ENCODE measurements at places on chromosomes 4 and X.

DNA sequence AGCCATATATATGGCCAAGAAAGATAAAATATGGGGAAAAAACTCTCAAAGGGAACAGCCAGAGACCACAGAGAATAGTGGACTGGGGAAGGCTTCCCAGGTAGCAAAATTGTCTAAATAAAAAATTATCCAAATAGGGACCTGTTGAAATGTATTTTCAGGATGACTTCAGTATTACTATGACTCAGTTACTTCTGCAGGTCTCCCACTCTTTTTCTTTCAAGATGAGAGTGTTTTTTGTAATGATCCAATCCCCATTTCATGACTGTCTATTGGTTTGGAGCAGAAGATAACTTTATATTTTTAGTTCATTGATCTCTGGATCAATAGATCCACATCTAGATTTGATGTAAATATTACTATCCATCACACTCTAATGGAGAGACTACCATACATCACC, 372.1 kb upstream of the EMCN start:
- H3K4me3 ChIP-seq, result no peak overlapping the region
- no peaks in the 10 kb centered on the region for H3K27me3 ChIP-seq
- no peaks in the 10 kb centered on the region for H3K36me3 ChIP-seq
- no peaks in the 10 kb centered on the region for H3K4me1 ChIP-seq
- H3K27ac ChIP-seq, result no peak overlapping the region

DNA sequence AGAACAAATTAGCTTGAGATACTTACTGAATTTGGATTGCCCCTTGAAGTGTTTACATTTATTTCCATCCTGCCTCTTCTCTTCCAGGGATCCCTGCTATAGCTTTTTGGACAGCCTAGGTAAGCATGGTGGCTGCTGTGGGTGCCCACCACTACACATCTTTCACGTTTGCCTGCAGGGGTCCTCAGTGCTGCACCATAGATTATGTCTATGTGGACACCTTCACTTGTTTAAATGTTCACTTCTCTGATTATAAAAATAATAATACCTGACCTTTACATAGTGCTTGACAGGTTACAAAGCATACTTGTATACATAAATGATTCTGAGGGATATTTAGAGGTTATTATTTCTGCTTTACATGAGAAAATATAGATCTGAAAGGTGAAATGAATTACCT, 67.9 kb upstream of the SLC4A4 start:
- H3K27me3 ChIP-seq, result no peaks in the 10 kb centered on the region
- H3K27ac ChIP-seq, result no peak overlapping the region
- no peak overlapping the region for H3K4me3 ChIP-seq
- DNase-seq, result no peak
- no peaks in the 10 kb centered on the region for H3K36me3 ChIP-seq

- H3K36me3 ChIP-seq, result peaks cover 15% of the 10 kb centered on the region
- H3K27ac ChIP-seq, result no peak overlapping the region
- DNase-seq, result no peak
- no peaks in the 10 kb centered on the region for H3K27me3 ChIP-seq
Measured at GRCh38 chr4:88765729-88766128, 68.1 kb upstream of the NAP1L5 start.

DNA sequence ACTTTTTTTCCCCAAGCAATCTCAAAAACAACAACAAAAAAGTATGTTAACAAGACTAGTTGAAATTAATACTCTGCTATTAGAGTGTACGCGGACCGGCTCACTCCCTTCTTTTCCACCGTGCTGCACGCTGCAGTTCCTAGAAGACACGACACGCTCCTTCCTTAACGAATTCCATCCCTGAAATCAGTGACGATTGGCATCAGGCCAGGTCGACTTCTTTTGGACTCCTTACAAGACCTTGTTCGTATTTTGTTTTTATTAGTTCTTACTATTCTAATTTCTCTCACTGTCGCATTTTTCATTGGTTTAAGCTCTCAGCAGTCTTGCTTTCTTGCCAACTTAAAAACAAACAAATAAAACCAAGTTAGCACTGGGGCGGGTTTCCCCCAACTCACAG, 175.8 kb upstream of the PITX2 start:
- no peaks in the 10 kb centered on the region for H3K4me1 ChIP-seq
- no peaks in the 10 kb centered on the region for H3K36me3 ChIP-seq
- no peak overlapping the region for H3K27ac ChIP-seq

DNA sequence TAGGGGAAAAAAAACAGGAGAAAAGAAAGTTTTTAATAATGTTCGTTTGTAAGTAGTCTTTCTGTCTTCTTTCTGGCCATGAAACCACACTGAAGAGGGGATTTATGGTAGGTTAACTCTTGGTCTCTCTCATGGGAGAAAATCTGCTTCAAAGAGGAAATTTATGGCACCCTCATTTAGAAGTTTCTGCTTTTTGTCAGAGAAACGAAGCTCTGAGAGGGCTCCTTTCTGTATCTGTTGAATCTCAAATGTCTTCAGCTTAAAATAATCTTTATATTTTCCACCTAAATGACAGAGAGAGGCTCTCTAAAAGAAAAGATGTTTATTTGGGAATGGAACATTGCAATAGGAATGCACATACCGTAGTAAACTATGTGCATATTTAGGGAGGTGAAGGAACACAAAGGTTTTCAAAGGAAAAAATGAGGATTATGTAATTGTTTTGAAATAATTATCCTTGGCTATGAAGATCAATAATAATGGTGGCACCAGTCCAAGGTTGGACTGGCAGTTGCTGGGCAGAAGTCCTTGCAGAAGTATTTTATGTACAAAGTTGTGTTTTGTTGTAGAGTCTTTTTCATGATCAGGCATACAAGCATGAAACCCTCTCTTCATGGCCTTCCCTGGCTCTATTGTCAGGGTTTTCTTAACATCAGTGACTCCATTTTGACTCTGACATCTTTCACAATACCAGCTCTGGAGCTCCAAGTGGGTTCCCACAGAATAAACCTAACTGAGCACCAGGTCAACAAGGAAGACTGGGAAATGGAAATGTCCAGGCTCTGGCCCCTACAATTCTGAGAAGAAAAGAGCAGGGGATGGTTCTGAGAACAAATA, 53.0 kb upstream of the HPSE start:
- no peak for DNase-seq
- no peaks in the 10 kb centered on the region for H3K27me3 ChIP-seq
- H3K4me1 ChIP-seq, result peaks cover 3% of the 10 kb centered on the region
- no peak overlapping the region for H3K27ac ChIP-seq
- H3K36me3 ChIP-seq, result no peaks in the 10 kb centered on the region
